ENCODE measurements at places on chromosomes 13 and 19.

GRCh38 chr13:43274881-43275280 lies 251.5 kb downstream of the DNAJC15 start:
- DNase-seq = no peak

- no peak for DNase-seq
Observed at GRCh38 chr13:79346300-79346914, 59.6 kb downstream of the RBM26 start.

- no peak for DNase-seq
Observed at GRCh38 chr19:34120846-34121639, 51.3 kb upstream of the LSM14A start.

DNA sequence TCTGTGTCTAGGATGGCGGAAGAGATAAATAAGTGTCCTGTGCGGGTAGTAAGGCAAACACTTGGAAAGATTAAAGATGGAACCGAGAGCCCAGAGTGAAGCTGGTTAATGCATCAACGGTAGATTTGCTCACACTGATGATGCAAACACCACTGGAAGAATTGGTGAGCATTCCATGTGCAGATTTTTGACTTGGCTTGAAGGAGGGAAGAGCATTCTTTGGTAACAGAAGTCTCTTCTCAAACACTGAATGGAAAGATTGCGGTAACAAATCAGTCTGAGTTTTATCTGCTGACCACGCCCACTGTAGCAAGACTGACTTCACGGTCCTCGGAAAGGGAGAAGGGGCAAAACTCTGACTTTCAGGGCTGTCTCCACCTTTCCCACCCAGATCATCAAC lies 112.5 kb downstream of the COL4A1 start:
- no peak for DNase-seq

GRCh38 chr13:50580684-50581305 lies 262.7 kb downstream of the DLEU7 start:
- no peak for DNase-seq

GRCh38 chr19:19642506-19643157 lies 825 bp downstream of the GMIP start:
- DNase-seq = no peak

- DNase-seq = no peak
Observed at GRCh38 chr13:90177512-90177911, 1170.0 kb upstream of the MIR17HG start.

DNA sequence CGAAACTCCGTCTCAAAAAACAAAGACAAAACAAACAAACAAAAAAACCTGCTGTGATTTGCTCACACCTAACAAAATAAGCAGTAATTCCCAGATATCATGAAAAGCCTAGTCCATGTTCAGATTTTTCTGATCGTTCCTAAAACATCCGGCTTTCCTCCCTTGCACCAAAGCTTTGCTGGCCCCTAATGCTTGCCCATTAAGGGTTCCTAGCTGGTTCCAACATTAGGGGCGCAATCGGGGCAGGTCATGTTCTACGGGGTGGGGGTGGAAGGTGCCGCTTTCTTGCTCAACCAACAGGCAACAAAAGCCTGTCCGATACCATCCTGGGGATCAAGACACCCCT lies 25.5 kb upstream of the FXYD3 start:
- DNase-seq = no peak

GRCh38 chr13:71278512-71278911 lies 588.5 kb downstream of the DACH1 start:
- DNase-seq = no peak

GRCh38 chr13:28953714-28954418 lies 133.7 kb downstream of the MTUS2 start:
- DNase-seq = no peak

- DNase-seq = no peak
Observed at GRCh38 chr13:112696001-112696868, 6.4 kb downstream of the ATP11A start.

DNA sequence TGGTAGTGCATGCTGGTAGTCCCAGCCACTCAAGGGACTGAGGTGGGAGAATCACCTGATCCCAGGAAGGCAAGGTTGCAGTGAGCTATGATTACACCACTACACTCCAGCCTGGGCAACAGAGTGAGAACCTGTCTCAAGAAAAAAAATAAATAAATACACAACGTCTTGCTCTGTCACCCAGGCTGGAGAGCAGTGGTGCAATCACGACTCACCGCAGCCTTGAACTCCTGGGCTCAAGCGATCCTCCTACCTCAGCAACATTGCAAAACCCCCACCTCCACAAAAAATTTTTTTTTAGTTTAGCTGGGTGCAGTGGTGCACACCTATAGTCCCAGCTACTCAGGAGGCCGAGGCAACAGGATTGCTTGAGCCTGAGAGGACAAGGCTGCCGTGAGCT lies 8.8 kb downstream of the TPM4 start:
- no peak for DNase-seq

DNA sequence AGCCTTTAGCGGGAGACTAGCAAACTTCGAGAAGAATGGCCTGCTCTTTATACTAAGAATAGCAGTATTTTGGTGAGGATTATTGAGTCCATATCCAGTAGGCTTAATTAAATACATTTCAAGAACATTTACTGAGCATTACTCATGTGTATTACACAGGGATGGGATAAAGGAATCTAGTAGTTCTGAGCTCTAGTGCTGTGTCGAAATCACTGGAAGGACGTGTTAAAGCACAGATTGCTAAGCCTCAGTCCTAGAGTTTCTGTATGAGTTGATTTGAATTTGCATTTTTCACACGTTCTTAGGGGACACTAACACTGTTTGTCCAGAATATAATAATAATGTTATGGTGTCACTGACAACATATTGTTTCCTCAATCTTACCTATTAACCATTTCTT lies 9.0 kb downstream of the ZNF302 start:
- DNase-seq = no peak

DNA sequence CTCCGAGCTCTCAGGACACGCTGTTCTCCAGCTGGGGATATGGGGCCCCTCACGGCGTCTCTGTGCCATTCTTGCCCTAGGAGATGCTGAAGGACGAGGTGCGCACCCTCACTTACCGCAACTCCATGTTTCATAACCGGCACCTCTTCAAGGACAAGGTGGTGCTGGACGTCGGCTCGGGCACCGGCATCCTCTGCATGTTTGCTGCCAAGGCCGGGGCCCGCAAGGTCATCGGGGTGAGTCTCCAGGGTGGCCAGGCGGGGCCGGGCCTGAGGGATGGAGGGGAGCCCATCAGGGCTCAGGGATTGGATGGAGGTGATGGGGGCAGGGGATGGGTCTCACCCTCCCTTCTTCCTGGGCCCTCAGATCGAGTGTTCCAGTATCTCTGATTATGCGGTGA lies 4.8 kb downstream of the PRMT1 start:
- no peak for DNase-seq

- no peak for DNase-seq
Observed at GRCh38 chr13:35143123-35143522, 201.1 kb downstream of the NBEA start.

- DNase-seq = no peak
Observed at GRCh38 chr19:40633207-40633606, 32.0 kb downstream of the LTBP4 start.

GRCh38 chr19:10976131-10976892 lies 15.5 kb downstream of the SMARCA4 start:
- no peak for DNase-seq

GRCh38 chr19:43790587-43790986 lies 9.8 kb upstream of the KCNN4 start:
- no peak for DNase-seq

GRCh38 chr19:45421947-45422498 lies 1.7 kb downstream of the ERCC1 start:
- DNase-seq = no peak

GRCh38 chr19:54431255-54431838 lies 16.1 kb downstream of the TTYH1 start:
- no peak for DNase-seq

DNA sequence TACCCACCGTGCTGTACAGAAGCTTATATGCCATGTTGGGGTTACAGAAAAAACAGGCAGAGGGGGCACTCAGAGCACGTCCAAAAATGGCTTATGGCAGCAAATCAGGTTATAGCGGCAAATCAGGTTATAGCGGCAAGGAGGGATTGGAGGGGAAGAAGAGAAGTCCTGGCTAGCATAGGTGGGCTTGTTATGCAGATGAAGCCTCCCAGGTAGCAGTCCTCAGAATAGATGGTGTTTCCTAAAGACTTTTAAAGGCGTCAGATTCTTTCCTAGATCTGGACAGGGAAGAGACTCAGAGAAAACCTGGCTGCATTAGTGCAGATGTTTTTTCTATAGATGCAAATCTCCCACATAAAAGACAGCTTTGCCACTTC lies 19.8 kb upstream of the PLEKHF1 start:
- DNase-seq = no peak

- DNase-seq = no peak
Observed at GRCh38 chr19:10499550-10500246, 3.5 kb downstream of the KEAP1 start.

GRCh38 chr19:7545300-7545699 lies 9.8 kb downstream of the PNPLA6 start:
- DNase-seq = no peak

- DNase-seq = no peak
Observed at GRCh38 chr13:100398360-100398759, 190.2 kb downstream of the GGACT start.

DNA sequence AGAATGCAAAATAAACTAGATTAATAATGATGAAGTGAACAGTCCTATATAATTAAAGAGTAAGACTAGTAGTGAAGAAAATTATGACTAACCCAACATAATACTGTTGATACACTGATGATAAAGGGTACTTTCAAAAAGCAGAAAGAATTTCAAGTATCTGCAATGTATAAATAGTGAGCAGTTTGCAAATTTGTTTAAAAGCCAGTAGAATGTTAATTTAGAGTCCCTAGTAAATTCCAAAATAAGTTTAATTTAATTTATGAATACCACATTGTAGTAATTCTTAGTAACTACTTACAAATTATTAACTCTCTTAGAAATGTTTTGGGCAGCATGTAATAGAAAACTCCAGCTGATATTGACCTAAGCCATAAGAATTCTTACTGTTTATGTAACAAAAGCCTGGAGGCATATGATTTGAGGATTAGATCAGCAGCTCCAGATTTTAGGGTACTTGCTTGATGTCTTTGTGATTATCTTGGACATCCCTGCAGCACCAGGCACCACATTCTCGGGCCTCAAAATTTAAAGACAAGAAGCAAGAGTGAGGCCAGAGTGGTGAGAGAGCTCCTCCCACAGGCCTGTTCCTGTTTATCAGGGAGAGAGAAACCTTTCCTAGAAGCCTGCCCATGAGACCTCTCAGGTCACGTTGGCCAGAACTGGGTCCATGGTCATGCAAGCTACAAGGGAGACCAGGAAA lies 67.6 kb upstream of the TDRD3 start:
- DNase-seq = no peak

DNA sequence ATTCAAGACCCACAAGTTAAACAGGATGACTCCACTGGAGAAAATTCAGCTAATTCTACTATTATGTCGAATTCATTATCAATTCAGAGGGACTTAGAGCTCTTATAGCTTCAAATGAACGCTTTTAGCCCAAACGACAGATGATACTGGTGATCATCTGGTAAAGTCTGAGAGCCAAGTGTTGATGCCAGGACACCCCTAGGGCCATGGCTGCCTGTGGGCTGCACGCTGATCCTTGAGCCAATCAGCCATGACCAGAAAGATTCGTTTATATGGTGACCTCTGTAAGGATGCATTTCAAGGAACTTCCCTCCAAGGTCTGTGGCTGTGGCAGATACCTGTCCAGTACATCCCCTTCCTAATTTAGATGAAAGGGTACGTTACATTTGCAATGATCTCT lies 10.9 kb downstream of the MEDAG start:
- DNase-seq = no peak

DNA sequence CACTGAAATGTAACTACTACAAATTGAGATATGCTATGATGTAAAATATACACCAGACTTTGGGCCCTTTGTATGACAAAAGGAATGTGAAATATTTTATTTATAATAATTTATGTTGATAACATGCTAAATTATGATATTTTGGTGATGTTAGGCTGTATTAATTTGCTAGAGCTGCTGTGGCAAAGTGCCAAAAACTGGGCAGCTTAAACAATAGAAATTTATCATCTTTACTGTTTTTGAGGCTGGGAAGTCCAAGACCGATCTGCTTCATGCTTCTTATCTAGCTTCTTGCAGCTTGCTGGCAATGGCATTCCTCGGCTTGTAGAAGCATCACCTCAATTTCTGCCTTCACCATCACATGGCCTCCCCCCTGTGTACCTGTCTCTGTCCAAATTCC lies 245.0 kb downstream of the GPC5 start:
- DNase-seq = no peak

GRCh38 chr13:46909042-46909441 lies 12.2 kb upstream of the HTR2A start:
- no peak for DNase-seq

- no peak for DNase-seq
Observed at GRCh38 chr13:94201022-94201421, 278.5 kb downstream of the DCT start.

GRCh38 chr13:112174476-112175110 lies 107.6 kb downstream of the SOX1 start:
- no peak for DNase-seq

DNA sequence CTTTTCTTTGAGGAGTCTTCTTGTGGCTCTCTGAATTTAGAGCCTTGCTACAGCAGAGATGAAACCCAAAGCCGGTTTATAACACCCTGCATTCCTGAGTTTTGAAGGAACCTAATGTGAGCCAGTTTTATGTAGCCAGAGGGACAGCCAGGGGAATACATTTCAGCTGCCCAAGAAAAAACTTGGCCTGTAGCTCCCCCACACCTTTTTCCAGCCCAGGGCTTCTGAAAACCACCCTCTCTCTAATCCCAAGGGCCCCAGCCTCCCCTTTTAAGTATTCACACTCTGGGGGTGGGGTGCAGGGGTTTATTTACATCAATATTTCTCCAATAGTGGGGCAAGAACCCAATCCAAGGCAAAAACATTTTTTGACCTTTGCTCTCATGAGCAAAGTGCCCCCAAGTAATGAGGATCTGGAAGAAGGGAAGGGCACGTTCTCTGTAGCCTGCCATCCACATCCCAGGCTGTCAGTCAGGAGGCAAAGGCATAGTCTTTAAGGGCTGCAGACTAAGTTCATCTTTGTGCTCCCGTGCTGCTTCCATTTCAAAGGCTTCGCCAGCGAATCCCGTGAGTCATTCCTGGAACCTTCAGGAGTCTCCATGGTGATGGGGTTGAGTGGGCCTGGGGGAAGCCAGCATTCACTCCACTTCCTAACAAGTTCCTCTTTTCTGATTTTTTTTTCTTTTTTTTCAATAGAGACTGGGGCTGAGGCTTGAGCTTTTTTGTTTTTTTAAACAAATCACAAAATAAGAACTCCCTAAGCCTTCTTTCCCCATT lies 33.2 kb upstream of the MEDAG start:
- DNase-seq = no peak

- no peak for DNase-seq
Observed at GRCh38 chr13:51063909-51064308, 47.2 kb downstream of the C13orf42 start.

GRCh38 chr13:103803349-103803748 lies 737.1 kb upstream of the SLC10A2 start:
- DNase-seq = no peak
